ENCODE measurements at places on chromosomes 7 and 10.

GRCh38 chr10:61752111-61753011, 89.6 kb downstream of the CABCOCO1 start:
- DNase-seq, result no peak

- DNase-seq, result no peak
Measured at GRCh38 chr7:2432910-2433712, 29.7 kb downstream of the CHST12 start.

GRCh38 chr7:26052706-26053105, 99.3 kb upstream of the NFE2L3 start:
- DNase-seq, result no peak

DNA sequence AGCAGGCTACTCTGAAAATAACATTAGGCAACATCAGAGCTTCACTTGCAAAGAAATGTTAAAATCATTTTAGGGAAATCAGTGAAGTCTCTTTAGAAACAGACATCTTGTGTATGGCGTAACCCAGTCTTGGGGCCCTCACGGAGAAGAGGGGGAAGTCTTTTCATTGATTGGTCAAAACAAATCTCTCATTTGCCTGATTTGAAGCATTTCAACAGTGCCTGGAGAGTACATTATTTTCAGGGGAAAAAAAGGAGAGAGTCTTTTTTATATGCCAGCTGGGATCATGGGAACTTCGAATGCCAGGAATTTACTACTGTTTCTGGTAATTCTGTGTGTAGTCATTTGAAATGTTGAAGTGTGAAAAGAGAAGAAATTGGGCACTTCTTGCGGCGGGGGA, 471.4 kb downstream of the PLXDC2 start:
- DNase-seq, result no peak

DNA sequence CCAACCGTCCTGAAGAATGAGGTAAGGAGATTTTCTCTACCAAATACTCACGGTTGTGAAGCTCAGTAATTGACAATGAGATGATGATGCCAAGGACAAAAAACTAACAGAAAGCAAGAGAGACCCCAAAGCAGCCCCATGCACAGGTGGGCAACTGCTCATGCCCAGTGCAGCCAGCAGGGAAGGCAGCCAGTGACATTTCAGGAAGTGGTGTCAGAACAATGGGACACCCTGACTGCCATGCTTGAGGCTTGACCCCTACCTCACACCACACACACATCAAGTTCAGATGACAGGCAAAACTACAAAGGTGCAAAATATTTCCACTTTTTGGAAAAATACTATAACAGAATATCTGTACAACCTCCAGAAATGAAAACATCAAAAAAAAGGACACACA, 66.9 kb downstream of the CFAP46 start:
- DNase-seq, result no peak
